Endothelial cell of umbilical vein (primary cell): ENCODE measurements at places on chromosomes 12 and 14. TPM values are rescaled to one million over a fixed set of nuclear protein-coding genes. Genes with fewer than 3 reads are reported as not detected.

- no peaks in the 10 kb centered on the region for H3K27me3 ChIP-seq
- no peak for DNase-seq
- no peak overlapping the region for H3K4me3 ChIP-seq
- H3K4me1 ChIP-seq, result no peaks in the 10 kb centered on the region
- no peak overlapping the region for H3K27ac ChIP-seq
Observed at GRCh38 chr12:110786012-110786411, 43.3 kb upstream of the PPP1CC start.

- H3K36me3 ChIP-seq, result no peaks in the 10 kb centered on the region
- DNase-seq, result no peak
- no peaks in the 10 kb centered on the region for H3K4me1 ChIP-seq
Observed at GRCh38 chr12:5236022-5236640, 192.5 kb downstream of the KCNA5 start.

- no peak for DNase-seq
- H3K36me3 ChIP-seq, result no peaks in the 10 kb centered on the region
- no peak overlapping the region for H3K4me3 ChIP-seq
- no peaks in the 10 kb centered on the region for H3K4me1 ChIP-seq
- H3K27me3 ChIP-seq, result no peaks in the 10 kb centered on the region
Observed at GRCh38 chr12:87923361-87923760, 105.8 kb downstream of the C12orf50 start.

ZNF891 gene
- total RNA-seq, result 1.2 and 1.5 TPM in 2 replicates

GRCh38 chr12:124479680-124480468 lies 87.5 kb downstream of the NCOR2 start:
- no peak for DNase-seq
- no peaks in the 10 kb centered on the region for H3K4me1 ChIP-seq
- peaks cover 2% of the 10 kb centered on the region for H3K36me3 ChIP-seq
- H3K27ac ChIP-seq, result no peak overlapping the region

FLVCR2 gene
- total RNA-seq, result 4.9 and 9.1 TPM in 2 replicates

- peaks cover 7% of the 10 kb centered on the region for H3K27me3 ChIP-seq
- no peak overlapping the region for H3K27ac ChIP-seq
- H3K4me3 ChIP-seq, result no peak overlapping the region
- H3K4me1 ChIP-seq, result no peaks in the 10 kb centered on the region
Observed at GRCh38 chr14:63322897-63323573, 4.3 kb upstream of the GPHB5 start.

DNA sequence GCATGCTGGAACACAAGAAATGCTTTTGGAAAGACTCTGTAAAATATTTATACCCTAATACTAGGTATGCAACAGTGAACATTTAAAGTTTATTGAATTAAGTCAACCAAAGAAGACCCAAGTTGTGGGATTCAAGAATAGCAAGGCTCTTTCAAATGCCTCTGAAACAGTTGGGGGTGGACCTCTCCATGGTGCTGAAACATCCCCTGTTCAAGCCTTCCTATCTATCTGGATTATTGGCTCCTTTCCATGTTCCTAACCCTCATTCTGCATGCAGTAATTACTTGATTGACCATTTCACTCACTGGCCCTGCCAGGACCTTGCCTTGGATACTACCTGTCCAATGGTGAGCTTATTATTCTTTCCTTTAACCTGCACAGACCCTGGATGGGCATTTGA lies 349.7 kb downstream of the NRXN3 start:
- H3K36me3 ChIP-seq, result no peaks in the 10 kb centered on the region
- no peaks in the 10 kb centered on the region for H3K4me1 ChIP-seq
- H3K4me3 ChIP-seq, result no peak overlapping the region
- H3K27ac ChIP-seq, result no peak overlapping the region

DNA sequence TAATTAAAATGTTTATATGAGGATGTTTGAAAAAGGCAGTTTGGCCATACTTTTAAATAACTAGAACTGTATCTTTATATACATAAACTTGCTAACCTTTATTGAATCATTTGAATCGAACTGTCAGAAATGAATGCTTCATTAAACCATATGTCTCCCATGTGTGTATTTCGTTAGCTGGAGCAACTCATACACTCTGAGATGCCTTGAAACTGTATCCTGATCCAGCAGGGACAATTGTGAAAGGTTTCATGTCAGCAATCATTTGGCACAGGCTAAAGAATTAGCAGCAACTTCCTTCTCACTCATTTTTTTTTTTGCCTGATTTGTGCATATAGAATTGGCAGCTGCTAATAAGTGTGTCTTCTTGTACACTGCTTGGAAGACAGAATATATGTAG lies 109.9 kb downstream of the NAV3 start:
- no peaks in the 10 kb centered on the region for H3K27me3 ChIP-seq
- no peak for DNase-seq
- H3K36me3 ChIP-seq, result no peaks in the 10 kb centered on the region
- peak overlapping the region; percentile 70 for H3K4me3 ChIP-seq
- peak overlapping the region; percentile 95 for H3K27ac ChIP-seq
- peaks cover 39% of the 10 kb centered on the region for H3K4me1 ChIP-seq

M6PR gene
- total RNA-seq, result 113 and 142 TPM in 2 replicates

DNA sequence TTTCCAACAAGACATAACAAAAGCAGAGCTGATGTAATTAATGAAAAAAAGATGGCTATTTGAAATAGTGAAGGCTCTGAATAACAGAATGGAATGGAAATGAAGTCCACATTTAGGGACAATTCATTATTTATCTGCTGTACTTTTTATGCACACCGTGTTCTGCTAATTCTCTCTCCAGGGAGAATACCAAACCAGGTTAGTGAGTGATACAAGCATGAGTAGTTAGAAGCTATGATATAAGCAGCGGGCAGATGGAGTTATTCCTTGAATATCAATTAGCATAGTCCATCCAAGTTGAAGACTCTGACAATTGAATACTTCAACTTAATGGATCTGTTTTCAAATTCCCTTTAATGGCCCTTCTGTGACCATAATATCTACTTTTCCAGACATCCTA lies 162.1 kb upstream of the TMTC2 start:
- H3K4me1 ChIP-seq, result no peaks in the 10 kb centered on the region
- H3K27ac ChIP-seq, result no peak overlapping the region
- DNase-seq, result no peak
- no peak overlapping the region for H3K4me3 ChIP-seq

CCND2 gene
- 3.4 and 5.7 TPM in 2 replicates for total RNA-seq

DNA sequence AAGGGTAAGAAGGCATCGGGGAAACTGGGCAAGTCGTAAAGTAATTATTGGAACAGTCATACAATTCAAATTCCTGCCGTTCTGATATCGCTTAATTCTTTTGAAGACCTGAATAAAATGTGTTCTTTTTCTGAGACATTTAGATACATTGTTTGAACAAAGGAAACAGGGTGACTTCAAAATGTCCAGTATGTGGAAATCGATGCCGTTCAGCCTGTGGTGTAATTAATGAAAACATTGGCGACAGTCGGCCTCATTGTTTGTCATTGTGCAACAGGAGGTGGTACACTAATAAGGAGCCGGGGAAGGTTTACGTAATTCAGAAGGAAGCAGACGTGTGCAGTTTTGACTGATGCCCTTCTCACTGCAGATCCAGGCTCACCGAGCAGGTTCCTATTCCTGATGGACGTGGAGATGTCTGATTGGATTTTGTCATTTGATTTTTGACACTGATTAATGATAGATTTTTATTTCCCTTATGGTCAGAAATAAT lies 92.7 kb downstream of the BORCS5 start:
- H3K4me3 ChIP-seq, result no peak overlapping the region
- no peaks in the 10 kb centered on the region for H3K4me1 ChIP-seq
- H3K27me3 ChIP-seq, result no peaks in the 10 kb centered on the region
- H3K36me3 ChIP-seq, result no peaks in the 10 kb centered on the region
- DNase-seq, result no peak

ESPL1 gene
- total RNA-seq, result 39.3 and 42.7 TPM in 2 replicates

LTB4R2 gene
- total RNA-seq, result 9.1 and 13.1 TPM in 2 replicates

DRAM1 gene
- total RNA-seq, result 42.4 and 46.3 TPM in 2 replicates

DNA sequence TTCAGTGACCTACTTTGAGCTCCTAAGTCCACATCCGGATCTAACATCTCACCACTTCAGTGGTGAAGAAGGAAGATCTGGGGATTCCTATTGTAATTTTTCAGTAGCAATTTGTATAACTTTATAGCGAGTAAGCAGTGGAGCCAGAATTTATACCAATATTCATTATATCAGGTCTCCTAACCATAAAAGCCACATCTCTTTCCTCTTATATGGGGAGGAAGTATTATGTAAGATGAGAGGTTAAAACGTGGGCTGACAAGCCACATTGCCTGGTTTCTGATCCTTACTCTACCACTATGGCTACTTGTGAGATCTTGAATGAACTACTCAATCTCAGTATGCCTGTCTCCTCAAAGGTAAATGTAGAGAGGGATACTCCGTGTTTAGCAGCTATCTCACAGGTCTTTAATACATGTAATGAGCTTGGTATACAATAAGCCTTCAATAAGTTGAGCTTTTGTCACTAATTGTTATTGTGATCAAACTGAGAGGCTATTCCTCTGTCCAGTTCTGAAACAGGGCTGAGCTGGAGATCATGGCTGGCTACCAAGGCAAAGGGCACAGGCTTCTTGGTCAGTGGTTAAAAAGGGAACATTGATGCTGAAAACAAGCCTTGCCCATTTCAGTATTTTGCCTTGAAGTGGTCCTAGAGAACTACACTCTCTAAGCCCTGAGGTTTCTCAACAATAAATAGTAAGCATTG lies 3.3 kb upstream of the TMEM117 start:
- no peaks in the 10 kb centered on the region for H3K36me3 ChIP-seq
- H3K4me1 ChIP-seq, result no peaks in the 10 kb centered on the region
- H3K27ac ChIP-seq, result no peak overlapping the region

- peak; percentile 36 for DNase-seq
- H3K27ac ChIP-seq, result no peak overlapping the region
- no peaks in the 10 kb centered on the region for H3K27me3 ChIP-seq
- no peaks in the 10 kb centered on the region for H3K36me3 ChIP-seq
- no peak overlapping the region for H3K4me3 ChIP-seq
- H3K4me1 ChIP-seq, result no peaks in the 10 kb centered on the region
Observed at GRCh38 chr14:80315681-80316080, 104.4 kb upstream of the DIO2 start.

ANO2 gene
- total RNA-seq, result 51.6 and 65.0 TPM in 2 replicates

IRAK3 gene
- total RNA-seq, result 7.4 and 8.5 TPM in 2 replicates

GRCh38 chr14:39185256-39186049 lies 10.4 kb downstream of the PNN start:
- H3K4me3 ChIP-seq, result no peak overlapping the region
- peaks cover 10% of the 10 kb centered on the region for H3K4me1 ChIP-seq
- no peak for DNase-seq
- H3K27me3 ChIP-seq, result no peaks in the 10 kb centered on the region
- no peak overlapping the region for H3K27ac ChIP-seq

GRCh38 chr12:29706311-29706710 lies 77.4 kb downstream of the TMTC1 start:
- H3K27me3 ChIP-seq, result no peaks in the 10 kb centered on the region
- no peaks in the 10 kb centered on the region for H3K4me1 ChIP-seq
- no peak for DNase-seq
- H3K4me3 ChIP-seq, result no peak overlapping the region
- no peaks in the 10 kb centered on the region for H3K36me3 ChIP-seq

- DNase-seq, result no peak
- no peaks in the 10 kb centered on the region for H3K4me1 ChIP-seq
- H3K36me3 ChIP-seq, result no peaks in the 10 kb centered on the region
- peaks cover 27% of the 10 kb centered on the region for H3K27me3 ChIP-seq
- H3K4me3 ChIP-seq, result no peak within 1 kb of the TSS
Observed at GRCh38 chr12:113056631-113057488, at the start of gene DTX1. Gene DTX1, plus strand, starts transcription at chr12:113056730. Its CDS starts 1,463 bp downstream, at chr12:113058193.

DNA sequence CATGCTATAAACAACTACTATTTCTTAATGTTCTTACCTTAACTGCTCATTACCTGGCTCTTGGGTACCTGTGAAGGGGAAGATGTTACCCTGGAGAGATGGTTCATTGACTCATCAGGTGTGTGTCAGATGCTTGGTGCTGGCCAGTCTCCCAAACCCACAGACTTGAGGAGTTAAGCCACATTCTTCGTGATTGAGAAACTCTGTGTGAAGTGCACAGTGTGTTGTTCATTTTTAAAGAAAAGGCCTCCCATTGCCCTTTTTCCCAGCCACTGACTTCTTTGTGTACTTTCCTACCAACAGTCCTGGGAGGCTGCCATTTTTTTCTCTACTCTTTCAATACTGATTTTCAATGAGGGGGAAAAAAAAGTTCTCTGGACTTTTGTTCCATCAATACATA lies 3.2 kb downstream of the MGST1 start:
- no peak overlapping the region for H3K4me3 ChIP-seq
- H3K4me1 ChIP-seq, result peaks cover 27% of the 10 kb centered on the region
- no peaks in the 10 kb centered on the region for H3K27me3 ChIP-seq
- H3K36me3 ChIP-seq, result peaks cover 5% of the 10 kb centered on the region
- DNase-seq, result no peak
- no peak overlapping the region for H3K27ac ChIP-seq

GRCh38 chr12:83904175-83904574 lies 1008.4 kb downstream of the SLC6A15 start:
- no peak for DNase-seq
- no peaks in the 10 kb centered on the region for H3K27me3 ChIP-seq
- H3K4me3 ChIP-seq, result no peak overlapping the region
- H3K36me3 ChIP-seq, result no peaks in the 10 kb centered on the region
- H3K27ac ChIP-seq, result no peak overlapping the region
- H3K4me1 ChIP-seq, result no peaks in the 10 kb centered on the region

SLC41A2 gene
- 7.5 and 8.0 TPM in 2 replicates for total RNA-seq
